Pancreas (tissue), 10 donors: ENCODE measurements at places on chromosomes 1 and 21. TPM values are rescaled to one million over a fixed set of nuclear protein-coding genes. Genes with fewer than 3 reads are reported as not detected.

The GJC2 gene
- 0.32 TPM for total RNA-seq

DNA sequence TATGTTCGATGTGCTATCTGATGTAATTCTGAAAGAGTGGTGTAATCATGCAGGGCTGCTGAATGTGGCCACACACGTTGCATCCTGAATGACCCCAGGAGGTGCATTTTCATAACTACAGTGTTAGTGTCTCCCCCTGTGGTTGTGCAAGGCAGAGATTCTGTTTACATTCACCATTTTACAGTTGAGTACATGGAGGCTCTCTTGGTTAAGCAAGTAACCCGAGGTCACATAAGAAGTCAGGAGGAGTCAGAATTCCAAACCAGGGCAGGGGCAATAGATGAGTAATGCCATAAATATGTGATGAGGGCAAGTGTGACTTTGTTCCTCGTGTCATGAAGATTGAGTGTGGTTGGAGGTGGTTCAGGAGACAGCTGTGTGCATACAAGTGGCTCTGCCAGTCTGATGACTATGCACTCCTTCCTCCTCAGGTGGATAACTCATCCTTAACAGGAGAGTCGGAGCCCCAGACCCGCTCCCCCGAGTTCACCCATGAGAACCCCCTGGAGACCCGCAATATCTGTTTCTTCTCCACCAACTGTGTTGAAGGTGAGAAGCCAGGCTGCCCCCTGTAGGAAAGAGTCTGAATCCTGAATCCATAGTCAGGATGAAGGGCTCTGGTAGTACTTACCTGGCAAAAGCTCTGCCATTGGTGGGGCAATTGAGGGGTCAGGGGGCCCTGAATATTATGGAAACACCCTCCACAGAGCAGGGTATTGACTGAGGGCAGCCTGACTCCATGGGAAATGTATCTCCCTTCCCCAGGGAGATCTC lies 9.3 kb downstream of the ATP1A2 start:
- DNase-seq, result no peak

GRCh38 chr1:221795380-221795779 lies 53.5 kb upstream of the DUSP10 start:
- no peak for DNase-seq

GRCh38 chr1:5811419-5811818 lies 180.8 kb downstream of the NPHP4 start:
- DNase-seq, result no peak

- no peak for DNase-seq
These were observed 2.0 kb downstream of the ZMYM6 start for GRCh38 chr1:35029761-35030160.

- no peak for DNase-seq
These were observed 26.7 kb downstream of the CCSAP start for GRCh38 chr1:229316166-229316565.

DNA sequence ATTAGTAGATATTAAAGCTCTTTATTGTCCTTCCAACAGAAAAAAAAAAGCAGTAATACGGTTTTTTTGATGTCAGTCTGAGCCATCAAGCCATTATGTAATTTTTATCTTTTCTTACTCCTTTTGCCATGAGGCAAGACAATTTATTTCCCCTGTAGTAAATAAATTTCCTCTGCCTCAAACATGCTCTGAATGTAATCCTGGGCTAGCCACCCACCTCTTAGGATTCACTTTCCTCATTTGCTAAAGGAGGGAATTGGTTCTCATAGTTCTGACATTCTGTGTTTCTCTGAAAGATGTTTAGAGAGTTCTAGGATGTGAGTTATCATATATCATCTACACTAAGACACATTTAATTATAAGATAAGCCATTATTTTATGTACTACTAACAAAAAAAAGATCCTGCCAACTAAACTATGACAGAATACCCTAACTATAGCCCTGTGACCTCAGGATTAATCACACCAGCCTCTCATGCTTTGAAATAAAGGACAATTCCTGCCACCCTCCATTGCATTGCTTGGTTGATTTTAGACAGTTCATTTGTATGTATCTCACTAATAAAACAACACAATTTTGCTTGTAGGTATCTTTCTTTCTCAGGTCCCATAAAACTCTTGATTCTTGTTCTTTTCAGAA lies 34.0 kb upstream of the RAP1A start:
- DNase-seq, result no peak

- no peak for DNase-seq
These were observed 64.3 kb downstream of the ADCY10 start for GRCh38 chr1:167849666-167850065.

DNA sequence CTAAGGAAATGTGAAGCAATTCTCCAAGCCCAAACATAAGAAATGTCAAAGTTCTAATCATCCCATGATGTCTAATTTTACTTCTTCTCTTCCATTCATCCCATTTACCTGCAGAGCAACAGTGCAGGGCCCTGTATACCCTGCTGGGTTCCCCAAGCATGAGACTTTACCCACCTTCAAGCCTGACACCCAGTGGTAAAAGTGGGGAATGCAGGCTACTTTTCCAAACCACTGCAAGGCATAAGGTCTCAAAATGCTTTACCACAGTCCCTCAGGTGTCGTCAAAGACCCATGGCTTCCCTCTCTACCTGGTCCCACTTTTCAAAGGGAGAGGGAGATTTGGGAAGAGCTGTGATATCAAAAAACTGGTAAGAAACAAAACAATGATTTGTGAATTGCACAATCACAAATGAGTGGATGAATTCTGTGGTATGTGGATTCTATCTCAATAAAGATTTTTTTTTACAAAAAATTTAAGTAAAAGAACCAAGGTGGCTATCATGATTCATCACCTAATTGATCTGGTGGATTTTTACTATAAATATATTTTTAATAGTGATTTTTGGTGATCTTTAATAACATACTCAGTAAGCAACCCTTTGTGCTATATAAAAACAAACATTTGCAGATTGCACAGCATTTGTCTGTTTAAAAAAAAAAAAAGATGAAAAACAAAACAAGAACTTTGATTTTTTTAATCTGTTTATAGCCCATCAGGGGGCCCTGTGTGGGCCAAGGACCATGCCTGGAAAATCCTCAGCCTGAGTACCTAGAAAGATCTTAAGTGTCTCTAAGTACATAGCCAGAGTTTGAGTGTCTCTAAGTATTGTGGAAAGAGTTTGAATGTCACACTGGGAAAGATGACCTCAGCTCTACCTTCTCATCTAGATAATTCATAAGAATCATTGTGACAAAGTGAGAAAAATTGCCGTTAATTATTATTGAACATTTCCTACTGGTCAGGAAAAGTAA lies 73.1 kb upstream of the GJB5 start:
- DNase-seq, result no peak

DNA sequence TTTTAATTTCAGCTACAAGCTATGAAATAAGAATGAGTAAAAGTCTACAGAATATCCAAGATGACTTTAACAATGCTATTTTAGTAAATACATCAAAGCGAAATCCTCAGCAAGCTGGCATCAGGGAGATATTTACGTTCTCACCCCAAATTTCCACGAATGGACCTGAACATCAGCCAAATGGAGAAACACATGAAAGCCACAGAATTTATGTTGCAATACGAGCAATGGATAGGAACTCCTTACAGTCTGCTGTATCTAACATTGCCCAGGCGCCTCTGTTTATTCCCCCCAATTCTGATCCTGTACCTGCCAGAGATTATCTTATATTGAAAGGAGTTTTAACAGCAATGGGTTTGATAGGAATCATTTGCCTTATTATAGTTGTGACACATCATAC lies 13.7 kb upstream of the CLCA1 start:
- DNase-seq, result no peak

DNA sequence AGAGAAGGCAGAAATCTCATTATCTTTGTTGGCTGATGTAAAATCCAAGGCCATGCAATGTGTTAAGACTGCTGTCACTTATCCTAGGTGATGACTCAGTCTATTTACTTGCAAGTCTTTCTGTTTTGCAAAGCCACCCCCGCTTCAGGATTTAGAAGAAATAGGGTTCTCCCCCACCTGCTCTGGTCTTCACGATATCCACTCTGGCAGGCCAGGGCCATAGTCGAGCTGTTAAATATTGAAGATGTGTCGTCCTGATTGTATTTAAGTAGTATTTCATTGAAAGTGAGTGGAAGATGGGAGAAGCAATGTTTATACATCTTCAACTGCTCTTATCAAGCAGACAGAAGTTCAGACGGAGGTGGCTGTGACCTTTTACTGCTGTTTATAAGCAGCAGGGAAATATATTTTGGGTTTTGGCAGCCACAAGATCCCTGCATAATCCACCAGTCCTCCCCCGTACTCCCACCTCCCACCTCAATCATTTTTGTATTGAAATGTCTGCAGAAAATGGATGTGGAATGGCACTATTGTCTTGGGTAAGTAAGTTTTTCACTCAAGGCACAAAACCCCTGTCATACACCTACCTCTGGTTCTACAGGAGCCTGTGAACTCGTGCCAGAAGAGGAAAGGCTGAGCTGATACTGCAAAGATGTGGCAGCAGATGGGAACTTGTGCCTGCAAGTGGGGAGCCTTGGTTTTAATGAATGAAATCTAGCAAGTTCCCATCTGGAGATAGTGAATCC lies 117.4 kb downstream of the MRPS6 start:
- no peak for DNase-seq
